Caco-2 (cell line): ENCODE measurements at places on chromosomes 2 and 18. TPM values are rescaled to one million over a fixed set of nuclear protein-coding genes. Genes with fewer than 3 reads are reported as not detected.

- peaks cover 30% of the 10 kb centered on the region for H3K4me1 ChIP-seq
- no peak overlapping the region for H3K4me3 ChIP-seq
- no peak for DNase-seq
- H3K36me3 ChIP-seq = no peaks in the 10 kb centered on the region
These were observed 41.5 kb downstream of the MOGAT1 start for GRCh38 chr2:222713002-222713401.

GRCh38 chr2:139773720-139774277 is 993.6 kb upstream of the NXPH2 start:
- no peaks in the 10 kb centered on the region for H3K36me3 ChIP-seq
- no peak overlapping the region for H3K27ac ChIP-seq
- H3K4me3 ChIP-seq = no peak overlapping the region
- no peaks in the 10 kb centered on the region for H3K4me1 ChIP-seq
- DNase-seq = no peak

GRCh38 chr2:229641676-229642075 is 72.7 kb downstream of the DNER start:
- H3K27me3 ChIP-seq = no peaks in the 10 kb centered on the region
- no peak overlapping the region for H3K27ac ChIP-seq
- no peak for DNase-seq
- H3K36me3 ChIP-seq = no peaks in the 10 kb centered on the region
- no peak overlapping the region for H3K4me3 ChIP-seq

Gene MREG
- total RNA-seq = 41.7 and 43.8 TPM in 2 replicates

GRCh38 chr2:101540518-101540917 is 65.6 kb upstream of the RFX8 start:
- no peaks in the 10 kb centered on the region for H3K36me3 ChIP-seq
- no peak overlapping the region for H3K4me3 ChIP-seq
- H3K4me1 ChIP-seq = no peaks in the 10 kb centered on the region; the same call in 1 of the 2 replicates
- H3K27me3 ChIP-seq = no peaks in the 10 kb centered on the region
- H3K27ac ChIP-seq = no peak overlapping the region
- DNase-seq = no peak

- no peak for DNase-seq
- H3K27ac ChIP-seq = no peak overlapping the region
- no peaks in the 10 kb centered on the region for H3K36me3 ChIP-seq
- no peaks in the 10 kb centered on the region for H3K4me1 ChIP-seq
These were observed 144.2 kb upstream of the OTOS start for GRCh38 chr2:240284503-240285259.

Gene GALNT3
- 17.2 and 19.0 TPM in 2 replicates for total RNA-seq

- no peak for DNase-seq
- H3K36me3 ChIP-seq = no peaks in the 10 kb centered on the region
- H3K4me3 ChIP-seq = no peak overlapping the region
- no peaks in the 10 kb centered on the region for H3K27me3 ChIP-seq
- H3K4me1 ChIP-seq = no peaks in the 10 kb centered on the region
These were observed 119.5 kb downstream of the CCDC148 start for GRCh38 chr2:158337018-158337417.

Gene RESP18
- total RNA-seq = not detected in 2 replicates

DNA sequence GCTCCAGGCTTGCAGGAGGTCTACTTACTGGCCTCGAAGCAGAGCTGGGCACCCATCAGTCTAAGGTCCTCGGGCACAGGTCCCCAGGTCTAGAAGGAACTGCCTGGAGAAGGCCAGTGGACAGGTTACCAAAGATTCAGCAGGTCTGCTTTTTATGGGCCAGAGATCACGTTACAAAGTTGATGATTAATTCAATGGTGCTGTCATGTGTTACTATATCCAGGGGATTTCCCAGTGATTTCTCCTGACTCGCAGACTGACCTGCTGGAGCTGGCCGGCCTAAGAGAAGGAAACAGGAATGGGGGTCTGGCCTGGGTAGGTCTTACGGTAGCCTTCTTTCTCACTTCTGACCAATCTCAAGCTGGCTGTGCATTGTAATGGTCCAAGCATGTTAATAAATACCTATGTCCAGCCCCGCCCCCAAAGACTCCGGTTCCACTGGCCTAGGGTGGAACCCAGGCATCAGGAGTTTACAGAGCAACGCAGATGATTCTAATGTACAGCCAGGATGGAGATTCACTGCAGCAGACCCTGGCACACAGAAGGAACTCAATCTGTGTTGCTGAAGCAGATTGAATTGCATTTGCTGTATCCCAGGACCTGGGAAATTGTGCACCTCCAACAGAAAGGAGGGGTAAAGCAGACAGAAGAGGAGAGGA is at the start of gene NEURL3:
TSS of gene NEURL3 (minus strand) at position 127 of the 659 bp plus-strand sequence. CDS start at position 56, 71 bp downstream.
- H3K27me3 ChIP-seq = no peaks in the 10 kb centered on the region
- peak within 1 kb of the TSS; percentile 10 for H3K4me3 ChIP-seq
- H3K36me3 ChIP-seq = no peaks in the 10 kb centered on the region
- DNase-seq = peak; percentile 83
- peaks cover 45% of the 10 kb centered on the region for H3K4me1 ChIP-seq

DNA sequence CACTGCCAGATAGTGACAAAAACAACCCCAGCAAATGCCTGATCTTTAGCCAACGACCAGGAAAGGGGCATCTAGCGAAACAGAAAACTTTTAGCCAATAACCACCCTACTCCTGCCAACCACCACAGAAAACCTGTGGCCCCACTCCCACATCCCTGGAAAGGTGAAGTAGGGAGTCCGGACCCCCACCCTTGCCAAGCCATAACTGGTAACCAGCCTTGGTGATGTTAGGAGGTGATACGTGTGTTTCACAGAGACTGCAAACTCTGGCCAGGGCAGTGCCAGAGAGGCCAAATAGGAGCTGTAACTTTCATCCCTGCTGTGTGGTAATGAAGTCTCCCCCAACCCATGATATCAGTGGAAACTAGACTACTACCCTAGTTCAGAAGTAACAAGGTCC is 27.6 kb downstream of the SCTR start:
- H3K4me3 ChIP-seq = no peak overlapping the region
- no peaks in the 10 kb centered on the region for H3K27me3 ChIP-seq
- H3K36me3 ChIP-seq = no peaks in the 10 kb centered on the region
- H3K4me1 ChIP-seq = peaks cover 13% of the 10 kb centered on the region

GRCh38 chr2:85711578-85712060 is 17.5 kb downstream of the GNLY start:
- H3K36me3 ChIP-seq = no peaks in the 10 kb centered on the region
- no peak for DNase-seq
- no peaks in the 10 kb centered on the region; the same call in 1 of the 2 replicates for H3K27me3 ChIP-seq
- no peaks in the 10 kb centered on the region for H3K4me1 ChIP-seq

Gene TXNDC2
- total RNA-seq = not detected in 2 replicates

GRCh38 chr2:210428393-210429179 is 48.0 kb downstream of the LANCL1 start:
- no peaks in the 10 kb centered on the region for H3K36me3 ChIP-seq
- H3K27ac ChIP-seq = no peak overlapping the region
- DNase-seq = no peak
- no peaks in the 10 kb centered on the region for H3K27me3 ChIP-seq

DNA sequence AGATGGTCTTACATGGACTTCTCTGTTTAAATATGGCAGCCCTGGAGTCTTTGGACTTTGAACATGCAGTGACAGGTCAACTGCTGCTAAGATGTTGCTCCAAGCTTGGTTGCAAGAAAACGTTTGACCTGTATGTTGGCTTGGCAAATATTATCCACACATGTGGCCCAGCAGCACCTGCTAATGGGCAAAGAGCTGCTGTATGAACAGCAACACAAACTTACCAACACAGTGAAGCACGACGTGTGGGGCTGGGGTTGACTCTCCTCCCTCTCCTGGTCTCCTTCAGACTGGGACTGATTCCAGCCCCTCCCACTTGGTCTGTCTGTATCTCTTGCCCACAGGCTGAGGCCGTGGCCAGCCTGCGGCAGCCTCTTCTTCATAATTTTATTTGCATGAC is 3.8 kb downstream of the KCNE4 start:
- DNase-seq = no peak
- no peak overlapping the region for H3K27ac ChIP-seq
- H3K36me3 ChIP-seq = no peaks in the 10 kb centered on the region
- H3K27me3 ChIP-seq = no peaks in the 10 kb centered on the region

- no peak for DNase-seq
- H3K27ac ChIP-seq = no peak overlapping the region
- no peaks in the 10 kb centered on the region for H3K27me3 ChIP-seq
- H3K36me3 ChIP-seq = no peaks in the 10 kb centered on the region
These were observed 213.5 kb upstream of the ACVR2A start for GRCh38 chr2:147631294-147631693.

- no peak overlapping the region for H3K4me3 ChIP-seq
- no peaks in the 10 kb centered on the region for H3K4me1 ChIP-seq
- no peaks in the 10 kb centered on the region for H3K36me3 ChIP-seq
- DNase-seq = no peak
- no peaks in the 10 kb centered on the region for H3K27me3 ChIP-seq
These were observed 198.3 kb downstream of the PIEZO2 start for GRCh38 chr18:10950876-10951630.

DNA sequence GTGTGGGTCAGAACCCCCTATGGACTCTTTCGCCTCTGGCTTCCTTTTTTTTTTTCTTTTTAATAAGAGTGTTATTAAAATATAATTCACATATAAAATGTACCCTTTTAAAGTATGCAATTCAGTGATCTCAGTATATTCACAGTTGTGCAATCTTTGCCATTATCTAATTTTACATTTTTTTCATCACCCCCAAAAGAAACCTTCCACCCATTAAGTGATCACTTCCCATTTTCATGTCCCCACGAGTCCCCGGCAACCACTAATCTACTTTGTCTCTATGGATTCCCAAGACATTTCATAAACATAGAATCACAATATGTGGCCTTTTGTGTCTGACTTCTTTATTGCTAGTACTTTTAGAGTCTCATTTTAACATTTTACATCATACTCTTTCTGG is 38.7 kb upstream of the ANXA4 start:
- DNase-seq = no peak
- H3K4me3 ChIP-seq = no peak overlapping the region
- H3K27me3 ChIP-seq = no peaks in the 10 kb centered on the region
- H3K4me1 ChIP-seq = no peaks in the 10 kb centered on the region
- no peaks in the 10 kb centered on the region for H3K36me3 ChIP-seq

DNA sequence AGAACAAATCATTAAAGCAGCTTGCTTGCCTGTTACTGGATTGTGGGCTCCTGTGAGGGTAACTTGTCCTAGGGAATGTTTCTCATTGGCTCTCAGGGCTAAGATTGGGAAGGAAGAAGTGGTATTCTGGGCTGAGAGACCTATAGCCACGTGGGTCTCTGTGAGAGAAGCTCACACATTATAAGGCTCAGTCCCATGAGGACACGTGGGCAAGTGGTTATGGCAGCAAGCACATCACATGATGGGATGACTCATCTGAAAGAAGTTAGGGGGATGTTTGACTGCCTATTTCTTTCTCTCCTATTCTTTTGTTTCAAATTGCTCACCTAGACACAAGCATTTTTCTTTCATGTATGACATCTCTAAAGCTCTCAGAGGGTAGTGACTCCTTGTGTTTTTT is 418.0 kb upstream of the ST6GAL2 start:
- DNase-seq = no peak
- no peaks in the 10 kb centered on the region for H3K4me1 ChIP-seq
- H3K4me3 ChIP-seq = no peak overlapping the region

DNA sequence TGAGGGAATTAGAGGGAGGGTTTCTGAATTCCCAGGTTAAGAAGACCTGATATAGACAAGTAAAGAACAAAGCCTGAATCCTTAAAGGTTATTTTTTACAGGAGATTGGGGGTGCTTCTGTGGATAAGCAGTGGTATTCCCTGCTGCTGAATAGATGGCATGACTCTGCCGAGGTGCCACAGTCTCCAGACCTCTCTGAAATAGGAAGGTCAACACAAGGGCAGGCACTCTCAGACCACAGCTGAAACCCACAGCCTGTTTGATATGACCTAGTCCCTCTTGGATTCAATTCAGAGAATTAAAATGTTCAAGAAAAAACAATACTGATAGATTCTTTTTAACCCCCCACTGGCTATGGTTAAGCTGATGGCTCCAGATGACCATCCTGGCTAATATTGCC is 259.3 kb downstream of the PTGR3 start:
- no peaks in the 10 kb centered on the region for H3K4me1 ChIP-seq
- no peaks in the 10 kb centered on the region for H3K36me3 ChIP-seq
- no peak overlapping the region for H3K4me3 ChIP-seq
- no peak overlapping the region for H3K27ac ChIP-seq
- no peaks in the 10 kb centered on the region for H3K27me3 ChIP-seq

GRCh38 chr18:77134611-77135010 is 2.0 kb upstream of the MBP start:
- no peaks in the 10 kb centered on the region for H3K27me3 ChIP-seq
- H3K4me1 ChIP-seq = no peaks in the 10 kb centered on the region
- H3K27ac ChIP-seq = no peak overlapping the region
- H3K36me3 ChIP-seq = no peaks in the 10 kb centered on the region
- H3K4me3 ChIP-seq = no peak overlapping the region

- H3K4me3 ChIP-seq = no peak overlapping the region
- no peak for DNase-seq
- no peaks in the 10 kb centered on the region for H3K27me3 ChIP-seq
- no peak overlapping the region for H3K27ac ChIP-seq
These were observed 65.4 kb upstream of the MCFD2 start for GRCh38 chr2:46980786-46981573.

Gene SERPINB11
- total RNA-seq = not detected in 2 replicates

- DNase-seq = no peak
- no peak overlapping the region for H3K27ac ChIP-seq
- H3K36me3 ChIP-seq = no peaks in the 10 kb centered on the region
These were observed 4.9 kb downstream of the KCNE4 start for GRCh38 chr2:223056701-223057418.

DNA sequence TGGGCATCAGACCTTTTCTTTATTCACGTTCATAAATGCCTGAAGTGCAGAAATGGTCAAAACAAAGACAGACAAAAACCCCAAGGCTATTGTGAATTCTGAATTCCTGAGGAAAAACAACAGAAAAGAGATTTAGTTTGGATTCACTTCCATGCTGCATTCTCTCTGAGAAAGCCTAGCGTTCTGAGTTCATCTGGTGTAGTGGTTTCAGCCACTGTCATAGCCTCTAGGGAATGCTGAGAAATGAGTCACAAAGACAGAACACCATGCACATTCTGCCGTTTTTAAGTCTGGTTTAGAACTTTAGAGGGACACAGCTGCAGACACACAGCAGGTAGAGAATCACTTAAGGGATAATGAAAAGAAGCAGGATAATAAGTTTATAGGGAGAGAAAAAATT is 93.8 kb downstream of the LRP1B start:
- H3K27ac ChIP-seq = no peak overlapping the region
- H3K27me3 ChIP-seq = no peaks in the 10 kb centered on the region
- DNase-seq = no peak
- H3K4me1 ChIP-seq = no peaks in the 10 kb centered on the region
- no peak overlapping the region for H3K4me3 ChIP-seq
- H3K36me3 ChIP-seq = no peaks in the 10 kb centered on the region

DNA sequence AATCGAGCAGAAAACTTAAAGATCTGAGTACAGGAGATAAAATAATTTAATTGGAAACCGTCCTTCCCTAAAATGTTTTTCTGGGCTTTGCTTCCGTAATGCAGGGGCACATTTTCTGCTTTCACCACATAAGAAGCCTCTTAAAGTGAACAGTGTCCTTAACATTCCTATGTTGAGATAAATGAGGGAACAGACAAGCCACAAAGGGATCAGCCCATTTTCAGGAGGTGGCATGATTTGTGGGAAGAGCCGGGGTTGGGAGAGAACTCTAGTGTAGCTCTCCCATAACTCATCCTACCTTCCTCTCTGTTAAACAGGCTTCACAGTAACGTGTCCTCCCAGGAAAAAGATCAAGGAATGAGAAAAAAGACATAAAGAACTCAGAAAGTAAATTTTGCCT is 56.9 kb upstream of the ACVR1C start:
- H3K4me3 ChIP-seq = no peak overlapping the region
- no peak for DNase-seq
- H3K4me1 ChIP-seq = no peaks in the 10 kb centered on the region
- no peaks in the 10 kb centered on the region for H3K27me3 ChIP-seq
- H3K36me3 ChIP-seq = no peaks in the 10 kb centered on the region

- H3K27me3 ChIP-seq = no peaks in the 10 kb centered on the region
- H3K4me3 ChIP-seq = no peak within 1 kb of the TSS
- H3K27ac ChIP-seq = no peak within 1 kb of the TSS
These were observed at the start of gene CROCC2 for GRCh38 chr2:240906141-240906910. Gene CROCC2 (plus strand): TSS chr2:240906336. CDS start chr2:240906514, 178 bp downstream.
